ENCODE measurements at places on chromosomes 4 and X.

DNA sequence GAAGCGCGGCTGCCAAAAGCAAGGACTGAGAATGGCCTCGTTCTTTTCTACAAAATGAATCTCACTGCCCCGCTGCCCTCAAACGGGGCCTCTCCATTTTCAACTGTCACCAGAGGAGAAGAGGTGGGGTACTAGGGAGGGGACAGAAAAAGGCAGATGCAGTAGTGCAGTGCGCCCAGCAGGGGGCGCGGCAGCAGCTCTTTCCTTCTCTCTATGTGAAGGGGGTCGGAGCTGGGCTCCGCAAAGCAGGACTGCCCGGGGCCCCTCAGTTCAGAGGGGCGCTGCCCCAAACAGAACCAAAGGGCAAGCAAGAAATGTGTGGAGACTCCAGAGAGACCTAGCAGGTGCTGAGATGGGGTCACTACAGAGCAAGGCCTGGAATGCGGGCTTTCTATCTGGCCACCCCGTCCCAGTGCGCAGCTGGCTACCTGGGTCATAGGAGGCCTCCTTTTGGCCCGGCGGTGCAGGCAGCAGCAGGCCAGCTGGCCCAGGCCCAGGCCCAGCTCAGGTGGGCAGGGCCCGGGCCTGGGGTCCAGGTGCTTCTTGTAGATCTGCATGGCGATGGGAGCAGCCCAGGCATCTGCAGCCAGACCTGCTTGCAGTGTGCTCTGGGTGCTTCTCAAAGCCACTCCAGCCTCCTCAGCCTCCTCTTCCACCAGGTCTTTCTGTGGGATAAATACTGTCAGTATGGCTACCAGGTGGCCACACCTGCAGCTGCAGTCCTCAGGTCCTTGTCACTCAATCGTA is 5.9 kb downstream of the IRAK1 start:
- DNase-seq = no peak

DNA sequence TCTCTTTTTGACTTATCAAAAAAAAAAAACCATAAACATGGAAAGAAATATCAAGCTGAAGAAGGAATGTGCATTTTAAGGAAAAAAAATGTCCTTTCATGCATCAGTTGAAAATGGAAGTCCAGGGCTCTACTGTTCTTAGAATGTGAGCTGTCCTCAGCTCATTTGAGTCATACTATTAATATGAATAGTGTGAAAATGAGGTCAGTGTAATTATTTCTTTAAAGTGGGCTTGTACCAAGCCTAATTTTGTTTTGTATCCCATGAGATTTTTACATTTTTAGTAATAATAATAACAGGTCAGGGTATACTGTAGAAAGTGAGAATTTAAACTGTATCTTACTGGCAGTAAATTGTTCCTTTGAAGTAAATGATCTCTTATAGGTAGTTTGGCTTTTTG is 148.5 kb downstream of the NAA11 start:
- DNase-seq = no peak

DNA sequence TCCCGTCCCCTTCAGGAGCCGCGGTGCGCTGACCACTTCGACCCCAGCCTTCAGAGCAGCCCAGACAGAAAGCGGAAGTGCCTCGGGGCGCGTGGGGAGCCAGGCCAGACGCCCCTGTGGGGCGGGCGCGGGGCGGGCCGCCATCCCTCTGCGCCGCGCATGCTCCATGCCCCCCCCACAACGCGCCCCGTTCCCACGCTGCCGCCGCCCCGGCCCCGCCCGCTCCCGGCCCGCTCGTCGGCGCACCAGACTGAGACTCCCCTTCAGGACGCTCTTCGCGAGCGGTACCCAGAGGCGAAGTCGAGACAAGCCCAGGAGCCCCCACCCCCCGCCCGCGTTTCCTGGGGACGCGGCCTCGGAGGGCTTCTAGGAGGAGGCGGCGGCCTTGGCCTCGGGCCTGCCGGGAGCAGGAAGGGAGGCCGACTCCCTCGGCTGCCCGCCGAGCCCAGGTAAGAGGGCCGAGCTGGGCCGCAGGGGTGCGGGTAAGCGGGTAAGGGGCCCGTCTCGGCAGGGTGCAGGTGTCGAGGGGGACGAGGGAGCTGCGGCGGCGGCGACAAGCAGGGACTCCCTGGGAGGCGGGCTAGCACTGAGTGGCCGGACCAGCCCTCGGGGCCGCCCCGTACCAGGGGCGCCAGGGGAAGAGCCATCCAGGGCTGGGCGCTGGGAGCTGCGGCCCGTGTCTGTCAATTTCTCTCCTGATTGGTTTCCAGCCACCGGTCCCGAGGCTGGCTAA is at the start of gene ZFP92:
Gene ZFP92 (plus strand): TSS at position 218 of the 733 bp plus-strand sequence. CDS start 6,851 bp downstream, outside the sequence.
- no peak for DNase-seq

DNA sequence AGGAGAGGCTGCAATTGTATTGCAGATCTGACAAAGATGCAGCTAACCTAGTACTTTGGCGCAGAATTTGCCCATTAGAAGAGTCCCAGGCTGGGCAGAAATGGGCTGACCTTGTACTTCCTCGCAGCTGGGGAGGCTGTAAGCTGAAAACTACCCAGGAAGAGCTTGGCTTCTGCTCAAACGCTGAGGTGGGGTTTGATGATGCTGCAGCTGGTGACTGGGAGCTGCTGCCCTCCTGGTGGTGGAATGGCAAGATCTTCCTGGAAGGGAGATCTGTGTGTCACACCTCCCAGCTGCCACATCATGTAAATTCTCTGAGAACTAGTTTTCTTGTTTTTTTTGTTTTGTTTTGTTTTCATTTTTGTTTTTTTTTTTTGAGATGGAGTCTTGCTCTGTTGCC is 17.4 kb downstream of the CCNG2 start:
- no peak for DNase-seq

DNA sequence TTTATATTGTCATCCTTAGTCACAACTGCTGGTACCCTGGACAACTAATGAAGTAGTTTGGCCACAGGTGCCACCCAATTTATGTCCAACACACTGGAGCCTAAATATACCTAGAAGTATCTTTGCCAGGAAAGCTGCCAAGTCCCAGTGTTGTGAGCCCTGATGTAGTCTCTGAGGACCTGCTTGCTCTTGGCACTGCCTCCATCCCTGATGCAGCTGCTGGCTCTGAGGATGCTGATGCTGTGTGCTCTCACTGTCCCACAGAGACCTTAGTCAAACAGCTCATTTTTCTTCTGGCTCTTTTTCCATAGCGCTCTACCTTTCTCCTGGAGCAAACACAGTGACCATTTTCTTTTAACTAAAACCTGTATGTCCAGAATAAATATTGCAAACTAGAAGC is 1535.4 kb upstream of the ADGRL3 start:
- DNase-seq = no peak

DNA sequence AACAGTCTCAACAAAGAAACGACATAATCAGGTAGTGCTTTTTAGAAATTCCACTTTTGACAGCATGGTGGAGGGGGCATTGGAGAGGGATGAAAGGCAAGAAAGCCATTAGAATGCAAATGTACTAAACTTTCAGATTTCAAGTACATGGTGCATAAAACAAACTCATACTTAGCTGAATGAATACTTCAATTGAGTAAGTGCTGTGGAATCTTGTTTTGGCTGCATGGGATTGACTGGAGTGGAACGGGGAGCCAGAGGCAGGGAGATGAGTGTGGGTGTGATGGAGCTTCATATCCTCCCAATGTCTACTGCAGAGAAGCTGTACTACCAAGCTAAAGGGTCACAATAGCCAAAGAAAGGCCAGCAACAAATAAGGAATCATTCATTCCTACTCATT is 52.4 kb downstream of the USP46 start:
- no peak for DNase-seq

DNA sequence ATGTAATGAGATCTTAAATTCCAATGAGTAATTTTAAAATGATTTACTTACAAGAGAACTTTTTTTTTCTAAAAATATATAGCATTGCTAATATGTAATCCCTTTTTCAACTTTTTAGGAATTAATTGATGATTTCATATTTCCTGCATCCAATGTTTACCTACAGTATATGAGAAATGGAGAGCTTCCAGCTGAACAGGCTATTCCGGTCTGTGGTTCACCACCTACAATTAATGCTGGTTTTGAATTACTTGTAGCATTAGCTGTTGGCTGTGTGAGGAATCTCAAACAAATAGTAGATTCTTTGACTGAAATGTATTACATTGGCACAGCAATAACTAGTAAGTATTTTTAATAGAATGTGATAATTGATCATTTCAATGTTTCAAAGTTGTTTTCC is 113.2 kb downstream of the USP9X start:
- no peak for DNase-seq
